ENCODE measurements at places on chromosomes 2 and 18. TPM values are rescaled to one million over a fixed set of nuclear protein-coding genes. Genes with fewer than 3 reads are reported as not detected.

The ATOH8 gene
- 10.7 TPM for total RNA-seq

The BMP10 gene
- total RNA-seq: not detected

The CAPN14 gene
- total RNA-seq: 0.05 TPM

The AGFG1 gene
- 52.2 TPM for total RNA-seq

The GPR35 gene
- 4.2 TPM for total RNA-seq

The MYL1 gene
- not detected for total RNA-seq

The HOXD9 gene
- 9.7 TPM for total RNA-seq

The MROH2A gene
- total RNA-seq: not detected

The TCF4 gene
- total RNA-seq: 98.9 TPM

The ABCB11 gene
- not detected for total RNA-seq

The CCDC93 gene
- 21.5 TPM for total RNA-seq

The MAL gene
- 0.45 TPM for total RNA-seq

The TCF23 gene
- 26.3 TPM for total RNA-seq

The IL36RN gene
- not detected for total RNA-seq

The AMER3 gene
- total RNA-seq: not detected

The RASGRP3 gene
- total RNA-seq: 3.0 TPM

The CASP10 gene
- total RNA-seq: 2.1 TPM

The SPAG16 gene
- 32.5 TPM for total RNA-seq

The DNAH7 gene
- 3.8 TPM for total RNA-seq

The CD226 gene
- total RNA-seq: 1.2 TPM

The NFATC1 gene
- 11.7 TPM for total RNA-seq

The MARS2 gene
- total RNA-seq: 7.7 TPM

The UGT1A10 gene
- total RNA-seq: not detected

The SCN1A gene
- total RNA-seq: 0.22 TPM

The PELI1 gene
- 13.4 TPM for total RNA-seq

The RGPD4 gene
- total RNA-seq: not detected

The HOXD8 gene
- total RNA-seq: 36.2 TPM

The ACMSD gene
- total RNA-seq: not detected

The IFIH1 gene
- total RNA-seq: 12.7 TPM

The UGT1A3 gene
- not detected for total RNA-seq

The GALNT5 gene
- total RNA-seq: not detected

The MYOM1 gene
- 4.0 TPM for total RNA-seq

The PARD3B gene
- 21.4 TPM for total RNA-seq

The CXCR4 gene
- 2.7 TPM for total RNA-seq

The GNLY gene
- 1.1 TPM for total RNA-seq

The IL1A gene
- total RNA-seq: 0.28 TPM

The BCL11A gene
- total RNA-seq: 2.1 TPM

The RTKN gene
- total RNA-seq: 8.7 TPM

The SNRPD1 gene
- 41.0 TPM for total RNA-seq

The KANSL1L gene
- total RNA-seq: 33.5 TPM

The PHOSPHO2 gene
- total RNA-seq: 5.8 TPM

The ZSWIM2 gene
- total RNA-seq: not detected

The PRSS56 gene
- total RNA-seq: not detected

The COL3A1 gene
- 347 TPM for total RNA-seq

The IL1F10 gene
- not detected for total RNA-seq

The SLC1A4 gene
- total RNA-seq: 20.8 TPM

The IKZF2 gene
- 7.4 TPM for total RNA-seq

The SRD5A2 gene
- 0.30 TPM for total RNA-seq

The TEKT4 gene
- total RNA-seq: 0.18 TPM

The C1QL2 gene
- total RNA-seq: not detected

The BBS5 gene
- 16.5 TPM for total RNA-seq

The CD207 gene
- 0.32 TPM for total RNA-seq

The ZNF892 gene
- 4.5 TPM for total RNA-seq

The FEV gene
- not detected for total RNA-seq

The GKN1 gene
- not detected for total RNA-seq

The SMYD5 gene
- total RNA-seq: 37.9 TPM

The RAPH1 gene
- total RNA-seq: 10.5 TPM
